GM12892 (cell line): ENCODE measurements at places on chromosomes 12 and 14.

GRCh38 chr12:57813111-57813970 is 5.2 kb downstream of the AVIL start:
- DNase-seq = no peak

DNA sequence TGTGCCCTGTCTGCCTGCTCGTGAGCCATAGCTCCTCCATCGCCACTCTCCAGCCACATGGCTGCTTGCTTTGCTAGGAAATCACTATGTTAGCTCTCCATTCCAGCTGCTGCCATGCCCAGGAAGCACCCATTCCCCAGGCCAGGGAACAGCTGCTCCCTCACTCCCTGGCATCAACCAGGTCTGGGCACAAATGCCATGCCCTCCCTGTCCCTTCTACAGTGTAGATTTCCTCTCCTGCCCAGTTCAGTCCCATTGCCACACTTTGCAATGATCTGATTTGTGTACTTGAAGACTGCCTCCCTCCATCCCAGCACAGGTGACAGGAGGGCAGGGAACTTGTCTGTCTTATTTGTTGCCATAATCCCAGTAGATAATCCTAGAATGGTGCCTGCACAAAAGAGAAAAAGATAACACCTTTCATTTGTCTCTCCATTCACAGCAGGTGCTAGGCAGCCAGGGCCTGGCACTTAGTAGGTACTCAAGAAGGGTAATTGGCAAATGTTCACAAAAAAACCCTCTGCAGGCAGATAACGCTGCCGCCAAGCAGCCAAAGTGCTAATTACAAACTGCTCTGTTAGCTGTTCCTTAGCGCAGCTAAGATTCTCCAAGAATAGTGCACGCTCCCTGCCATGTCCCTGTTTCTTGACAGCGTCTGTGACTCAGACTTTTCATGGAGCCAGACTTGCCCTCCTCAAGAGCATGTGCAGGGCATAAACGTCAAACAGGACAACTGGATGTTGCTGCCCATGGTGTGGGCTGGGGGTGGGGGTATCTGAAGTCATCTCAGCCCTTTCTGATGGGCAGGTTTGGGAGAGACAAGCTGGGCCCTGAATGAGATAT is 69.1 kb downstream of the ARL6IP4 start:
- DNase-seq = no peak

DNA sequence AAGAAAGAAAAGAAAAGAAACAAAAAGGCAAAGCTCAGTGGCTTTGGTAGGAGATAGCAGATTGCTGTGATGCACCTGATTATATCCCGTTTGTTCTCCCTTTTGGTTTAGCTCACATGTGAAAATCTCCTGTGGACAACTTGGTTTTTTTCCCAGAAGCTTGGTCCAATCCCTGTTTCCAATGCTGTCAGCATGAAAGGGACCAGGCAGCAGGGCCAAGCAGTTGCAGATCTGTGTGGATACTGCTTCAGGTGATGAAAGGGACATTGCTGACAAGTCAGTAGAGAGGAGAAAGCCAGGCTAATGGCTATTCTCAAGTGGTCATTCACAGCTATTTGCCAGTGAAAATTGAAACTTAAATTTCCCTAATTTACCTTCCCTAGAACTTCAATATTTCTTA is 18.8 kb upstream of the SLCO1A2 start:
- DNase-seq = no peak

GRCh38 chr12:69332815-69333358 is 15.3 kb upstream of the LYZ start:
- no peak for DNase-seq

GRCh38 chr14:95059126-95059525 is 98.2 kb downstream of the DICER1 start:
- DNase-seq = no peak

DNA sequence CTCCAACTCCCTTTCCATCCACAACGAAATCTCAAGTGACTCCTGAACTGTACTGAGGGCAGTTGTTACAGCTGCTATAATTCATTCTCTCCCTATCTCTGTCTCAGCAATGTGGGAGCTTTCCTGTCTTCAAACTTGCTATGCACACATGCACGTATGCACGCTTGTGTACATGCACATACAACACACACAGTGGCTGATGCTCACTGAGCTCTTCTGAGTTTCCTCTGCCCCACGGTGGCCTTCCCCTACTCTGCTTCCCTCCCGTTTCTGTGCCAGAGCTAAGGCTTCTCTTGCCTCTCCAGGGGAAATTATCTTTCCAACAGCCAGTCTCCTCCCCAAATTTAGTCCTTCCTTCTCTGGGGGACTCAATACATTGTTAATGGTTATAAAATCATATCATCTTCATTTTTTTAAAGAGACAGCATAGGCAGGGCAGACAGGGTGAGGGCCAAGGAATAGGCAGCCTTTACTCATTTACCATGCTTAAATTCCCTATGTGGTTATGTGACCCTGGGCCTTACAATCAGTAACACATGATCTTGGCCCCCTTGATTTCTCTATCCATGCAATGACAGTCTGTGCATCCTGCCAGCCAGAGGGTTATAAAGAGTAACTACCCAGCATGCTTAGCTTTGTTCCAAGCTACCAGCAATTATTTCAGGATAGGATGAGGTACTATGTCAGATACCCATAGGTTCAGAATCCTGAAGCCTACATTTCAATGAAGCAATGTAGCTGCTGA is 111.9 kb upstream of the HMGA2 start:
- no peak for DNase-seq

- no peak for DNase-seq
Measured at GRCh38 chr14:24415421-24416253, 13.8 kb downstream of the CBLN3 start.

- DNase-seq = no peak
Measured at GRCh38 chr12:100794441-100795173, at the start of gene ANO4. TSS of gene ANO4 (plus strand) at chr12:100794776. CDS start at chr12:100901786, 107,010 bp downstream.

DNA sequence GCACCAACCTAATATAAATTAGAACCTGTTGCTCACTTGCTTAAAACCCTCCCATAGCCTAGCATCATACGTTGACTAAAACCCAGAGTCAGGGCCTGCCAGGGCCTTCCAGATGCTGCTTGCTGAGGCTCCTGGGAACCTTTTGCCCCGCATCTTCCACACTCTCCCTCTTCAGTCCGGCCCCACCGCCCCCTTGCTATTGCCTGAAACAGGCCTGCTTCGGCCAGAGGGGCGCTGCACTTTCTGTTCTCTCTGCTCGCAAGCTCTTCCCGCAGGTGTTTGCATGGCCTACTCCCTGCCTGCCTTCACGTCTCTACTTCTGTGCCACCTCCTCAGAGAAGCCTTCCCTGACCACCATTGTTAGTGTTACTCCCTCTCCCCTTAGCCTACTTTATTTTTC is 13.7 kb upstream of the TCTN2 start:
- DNase-seq = no peak

GRCh38 chr12:132327336-132328171 is 1.8 kb downstream of the GALNT9 start:
- DNase-seq = no peak

DNA sequence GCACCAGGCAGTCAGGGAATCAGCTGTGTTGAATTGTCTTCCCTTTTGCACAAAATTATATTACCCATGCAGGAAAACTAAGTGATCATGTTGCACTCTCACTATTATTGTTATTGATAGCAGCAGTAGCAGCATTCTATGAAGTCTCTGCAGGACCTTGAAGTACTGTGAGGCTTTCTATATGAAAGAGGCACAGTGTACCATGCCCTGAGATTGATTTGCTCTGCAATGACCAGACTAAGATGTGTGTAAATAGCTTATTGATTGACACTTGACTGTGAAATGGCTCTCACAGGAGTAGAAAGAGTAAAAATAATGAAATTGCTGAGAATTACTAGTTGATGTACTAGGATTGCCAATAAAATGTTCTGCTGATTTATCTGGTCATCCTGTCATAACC is 99.9 kb downstream of the KICS2 start:
- no peak for DNase-seq
